ENCODE measurements at places on chromosomes 6 and 20.

GRCh38 chr6:98828211-98828788, 6.1 kb upstream of the POU3F2 start:
- DNase-seq: no peak

GRCh38 chr6:156866220-156867015, 89.2 kb downstream of the ARID1B start:
- DNase-seq: peak; percentile 77

GRCh38 chr6:71531006-71531405, 242.4 kb downstream of the OGFRL1 start:
- no peak for DNase-seq

DNA sequence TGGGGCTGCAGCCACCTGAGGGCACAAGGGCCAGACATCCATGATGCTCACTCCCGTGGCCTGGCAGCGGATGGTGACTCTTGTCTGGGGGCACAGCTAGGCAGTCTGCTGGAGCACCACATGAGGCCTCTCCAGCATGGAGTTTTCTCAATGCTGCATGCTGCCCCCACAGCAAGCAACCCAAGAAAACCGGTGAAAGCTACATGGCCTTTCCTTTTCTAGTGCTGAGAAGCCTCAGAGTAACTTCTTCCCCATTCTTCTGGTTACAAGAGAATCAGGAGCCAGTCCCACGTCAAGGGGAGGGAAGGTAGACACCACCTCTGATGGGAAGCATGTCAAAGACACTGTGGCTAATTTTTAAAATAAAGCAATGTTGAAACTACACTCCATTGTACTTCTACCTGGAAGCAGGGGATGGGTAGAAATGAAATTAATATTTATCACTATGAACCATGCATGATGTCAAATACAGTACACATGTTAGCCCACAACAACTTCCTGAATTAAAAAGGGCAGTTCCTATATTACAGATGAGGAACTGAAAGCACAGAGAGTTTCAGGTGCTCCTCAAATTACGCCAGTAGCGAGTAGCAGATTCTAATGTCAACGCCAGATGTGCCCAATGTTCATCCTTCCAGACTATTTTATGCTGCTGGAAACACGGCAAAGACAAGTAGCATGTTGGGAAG, 101.5 kb downstream of the LAMP5 start:
- no peak for DNase-seq

GRCh38 chr6:107741191-107741680, 82.9 kb downstream of the SCML4 start:
- no peak for DNase-seq

DNA sequence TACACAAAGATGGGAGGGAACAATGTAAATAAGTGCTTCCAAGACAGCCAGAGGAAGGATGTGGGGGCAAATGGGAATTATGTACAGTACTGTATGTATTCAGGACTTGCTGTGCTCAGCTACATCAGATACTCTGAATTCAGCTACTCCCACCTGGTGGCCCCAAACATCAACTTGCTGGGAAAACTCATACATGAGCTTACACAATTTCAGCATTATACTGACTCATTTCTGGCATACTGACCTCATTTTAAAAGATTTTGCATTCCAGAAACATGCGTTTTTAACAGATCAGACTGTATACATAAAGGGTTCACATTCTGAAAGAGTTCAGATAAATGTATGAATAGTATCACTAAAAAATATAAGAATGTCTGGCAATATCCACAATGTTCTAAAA, 59.7 kb downstream of the GPX5 start:
- no peak for DNase-seq

DNA sequence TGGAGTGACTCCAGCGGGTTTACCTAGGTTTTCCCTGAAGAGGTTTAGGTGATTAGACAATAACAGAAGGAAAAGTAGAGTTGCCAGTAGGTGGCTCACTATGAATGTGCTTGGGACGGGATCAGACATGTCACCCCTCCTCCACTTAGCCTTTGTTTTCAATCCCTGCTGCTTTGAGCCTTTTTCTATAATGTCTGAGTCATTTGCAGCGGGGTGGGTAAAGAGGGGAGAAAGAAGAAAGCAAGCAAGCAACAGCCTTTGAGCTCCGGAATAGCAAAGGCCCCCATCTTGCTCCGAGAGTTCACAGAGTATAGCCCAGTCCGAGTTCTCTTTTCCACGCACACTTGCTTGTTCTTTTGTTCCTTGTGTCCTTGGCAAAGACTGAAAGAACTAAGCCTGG, 129.1 kb downstream of the PACRG start:
- no peak for DNase-seq

- DNase-seq: no peak
Observed at GRCh38 chr6:37535759-37536490, 36.2 kb upstream of the CCDC167 start.

DNA sequence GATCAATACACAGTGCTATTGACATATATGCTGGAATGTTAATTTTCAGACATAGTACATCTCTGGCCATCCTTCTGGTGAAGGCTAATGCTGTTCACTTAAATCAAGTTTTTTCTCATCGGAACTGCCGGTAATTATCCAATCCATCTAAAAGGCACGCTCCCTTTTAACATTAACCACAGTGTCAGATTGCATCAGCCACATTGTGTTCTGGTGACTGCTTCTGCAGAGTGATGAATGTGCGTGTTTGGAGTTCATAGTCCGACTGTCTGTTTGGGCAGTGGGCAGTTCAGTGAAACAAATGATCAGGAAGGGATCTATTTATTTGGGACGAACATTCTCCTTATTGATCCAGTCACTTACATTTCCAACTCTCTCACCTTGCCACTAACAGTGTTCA, 49.5 kb downstream of the SOBP start:
- DNase-seq: no peak

DNA sequence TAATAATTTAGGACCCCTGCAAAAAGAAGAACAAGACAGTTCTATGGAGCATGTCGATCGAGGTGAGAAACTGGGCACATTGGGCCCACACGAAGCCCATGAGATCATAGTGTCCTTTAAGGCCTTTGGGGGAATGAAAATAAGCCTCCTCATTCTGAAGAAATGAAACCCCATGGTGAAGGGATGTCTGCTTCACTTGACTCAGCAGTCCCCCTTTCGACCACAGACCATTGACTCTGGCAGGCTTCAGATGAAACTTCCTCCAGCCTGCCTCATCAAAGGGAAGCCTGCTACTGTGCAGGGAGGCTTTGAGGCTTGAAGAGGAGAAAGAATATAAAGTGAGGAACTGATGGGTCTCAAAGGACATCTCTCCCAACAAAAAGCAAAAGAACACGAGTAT, 144.2 kb upstream of the FBXL4 start:
- DNase-seq: no peak

GRCh38 chr6:408599-409102, 17.1 kb downstream of the IRF4 start:
- no peak for DNase-seq

GRCh38 chr20:44209686-44210405, 725 bp downstream of the OSER1 start:
- peak; percentile 69 for DNase-seq

DNA sequence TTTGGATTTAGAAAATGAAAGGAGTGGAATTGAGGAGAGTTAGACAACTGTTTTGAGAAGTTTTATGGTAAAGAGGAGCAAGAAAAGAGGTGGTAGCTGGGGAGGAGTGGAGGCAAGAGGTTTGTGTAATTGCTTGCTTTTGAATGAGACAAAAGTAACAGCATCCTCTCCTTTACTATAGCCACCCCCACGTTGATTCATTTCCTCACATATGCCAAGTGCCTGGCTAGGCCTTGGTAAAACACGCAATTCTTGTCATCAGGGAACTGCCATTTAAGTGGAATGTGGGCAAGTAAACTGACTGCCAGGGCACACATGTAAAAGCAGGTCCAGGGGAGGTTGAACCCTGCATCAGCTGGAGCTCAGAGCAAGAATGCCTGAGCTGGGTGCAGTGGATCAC, 4.1 kb downstream of the MTRES1 start:
- no peak for DNase-seq

DNA sequence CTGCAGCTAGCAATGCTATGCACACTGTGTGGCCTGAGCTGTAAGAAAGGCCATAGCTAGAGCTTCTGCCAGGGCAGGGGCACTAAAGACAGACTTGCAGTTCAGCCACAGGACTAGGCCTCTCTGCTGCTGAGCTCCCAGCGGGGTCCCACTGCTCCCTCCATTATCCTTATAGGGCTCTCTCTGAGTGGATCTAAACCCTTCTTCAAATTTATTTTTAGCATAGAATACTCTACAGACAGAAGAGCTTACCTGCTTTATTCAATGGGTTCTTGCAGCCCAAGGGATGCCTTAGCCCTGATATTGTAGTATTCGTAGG, 100.9 kb upstream of the MLN start:
- DNase-seq: no peak

GRCh38 chr6:145345094-145345493, 390.2 kb downstream of the EPM2A start:
- no peak for DNase-seq

DNA sequence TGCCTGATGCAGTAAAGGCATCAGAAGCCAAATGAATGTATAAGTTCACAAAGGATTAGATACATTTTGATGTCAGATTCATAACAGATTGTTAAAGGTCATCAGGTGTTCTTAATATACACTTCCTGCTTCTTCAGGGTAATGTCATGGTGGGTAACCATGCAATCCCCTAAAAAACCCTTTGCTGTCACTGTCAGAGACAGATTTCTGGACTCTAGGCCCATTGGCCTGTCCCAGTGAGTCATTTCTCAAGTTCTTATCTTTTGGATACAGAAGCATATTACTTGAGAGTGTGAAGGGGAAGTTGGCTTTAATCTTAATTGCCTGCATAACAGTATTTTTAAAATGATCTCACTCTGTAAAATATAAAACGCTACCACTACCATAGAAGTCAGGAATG, 895.6 kb upstream of the MAP3K7 start:
- no peak for DNase-seq

DNA sequence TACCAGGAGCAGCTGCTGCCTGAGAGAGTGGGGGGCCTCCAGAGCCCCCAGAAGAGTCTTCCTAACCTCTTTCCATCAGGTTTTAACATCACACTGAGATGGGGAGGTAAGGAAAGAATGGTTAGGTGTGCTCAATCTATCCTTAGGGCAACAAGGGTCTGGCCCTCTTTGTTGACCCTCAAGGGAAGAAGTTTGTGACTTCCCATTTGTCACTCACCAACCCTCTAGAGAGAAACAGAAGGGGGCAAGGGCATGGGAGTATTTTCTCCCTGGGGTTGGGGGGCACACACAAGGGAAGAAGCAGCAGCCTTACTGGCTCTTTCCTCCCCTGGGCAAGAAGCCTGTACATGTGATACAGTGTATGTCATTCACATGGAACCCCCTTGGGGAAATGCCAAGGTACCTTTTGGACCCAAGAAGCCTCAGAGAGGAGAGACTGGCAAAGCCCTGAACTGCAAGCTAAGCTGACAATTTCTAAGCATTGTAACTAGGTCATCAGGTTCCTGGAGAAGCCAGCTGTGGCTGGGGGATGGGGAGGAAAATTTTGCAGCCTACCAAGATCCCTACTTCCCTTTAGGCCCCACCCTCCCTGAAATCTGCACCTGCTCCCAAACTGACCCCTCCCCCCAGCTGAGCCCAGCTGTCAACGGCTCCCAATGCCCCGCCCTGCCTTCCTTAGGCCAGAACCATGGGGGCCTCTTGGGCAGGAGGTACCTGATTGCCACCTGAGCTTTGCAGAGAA, 14.5 kb downstream of the BCL2L1 start:
- no peak for DNase-seq

GRCh38 chr6:19834858-19835257, 2.3 kb upstream of the ID4 start:
- DNase-seq: no peak

DNA sequence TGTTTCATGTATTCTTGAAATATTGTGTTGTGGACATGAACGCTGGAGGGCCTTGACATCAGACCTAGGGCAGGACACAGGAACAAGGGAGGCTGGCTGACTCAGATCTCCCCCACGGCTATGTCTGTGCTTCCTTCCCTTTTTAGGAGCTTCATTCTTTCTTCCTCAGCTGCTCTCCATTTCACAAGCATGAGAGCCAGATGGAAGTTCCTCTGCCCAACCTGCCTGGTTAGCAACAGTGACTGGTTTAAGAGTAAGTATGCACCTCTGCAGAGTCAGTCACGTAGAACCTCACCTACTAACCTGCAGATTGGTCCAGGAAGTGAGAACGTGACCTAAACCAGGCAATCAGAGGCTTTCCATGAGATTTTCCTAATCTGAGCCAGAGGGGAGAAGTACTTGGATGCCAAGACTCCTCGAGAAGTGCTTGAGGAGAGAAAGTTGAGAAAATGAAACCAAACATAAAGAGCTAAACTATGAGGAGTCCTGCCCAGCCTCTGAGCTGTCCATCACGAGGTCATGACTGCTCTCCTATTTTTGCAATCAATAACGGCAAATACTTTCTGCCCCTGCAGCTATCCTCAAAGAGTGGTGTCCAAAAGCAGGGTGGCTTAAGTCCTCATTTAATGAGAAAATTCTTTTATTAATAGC, 465.2 kb upstream of the CITED2 start:
- no peak for DNase-seq

- no peak for DNase-seq
Observed at GRCh38 chr6:142838821-142839685, 105.9 kb downstream of the HIVEP2 start.

DNA sequence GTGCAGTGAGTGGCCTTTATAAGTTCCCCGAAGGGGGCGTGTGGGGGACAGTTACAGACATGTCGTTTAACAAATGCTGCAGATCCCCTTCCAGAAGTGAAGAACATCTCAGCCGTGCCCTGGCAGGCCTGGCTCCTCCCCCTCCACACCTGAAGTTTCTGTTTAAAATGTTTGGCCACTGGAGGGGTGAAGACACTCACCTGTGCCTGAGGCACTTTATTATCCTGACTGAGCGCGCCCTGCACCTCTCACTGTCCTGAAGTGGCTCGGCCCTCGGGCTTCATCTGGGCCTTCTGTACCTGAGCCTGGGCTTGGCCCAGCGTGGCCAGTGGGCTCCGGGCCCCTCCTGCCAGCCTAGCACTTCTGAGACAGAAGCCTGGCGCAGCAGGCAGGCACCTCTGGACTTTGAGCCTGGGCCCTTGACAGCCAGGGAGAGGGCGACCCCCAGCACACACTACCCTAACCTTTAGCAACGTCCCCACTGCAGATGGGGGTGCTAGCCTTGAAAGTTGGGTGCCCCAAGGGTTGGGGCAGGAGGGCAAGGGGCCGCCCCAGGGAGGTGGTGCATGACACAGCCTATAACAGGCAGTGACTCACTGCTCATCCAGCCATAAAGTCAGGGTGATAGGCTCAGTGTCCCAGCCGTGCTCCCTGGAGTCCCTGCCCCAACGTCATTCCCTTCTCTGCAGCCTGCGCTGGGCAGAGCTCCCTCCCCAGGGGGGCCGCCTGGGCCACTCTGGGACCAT, 13.6 kb upstream of the GATA5 start:
- DNase-seq: no peak

All from activated effector memory CD4-positive, alpha-beta T cell treated with anti-CD3 and anti-CD28 coated beads, Interleukin-2, amount 50 U/mL, for 16 hours (primary cell).